Amygdala (tissue), 56 donors: ENCODE measurements at places on chromosomes 16 and 17.

DNA sequence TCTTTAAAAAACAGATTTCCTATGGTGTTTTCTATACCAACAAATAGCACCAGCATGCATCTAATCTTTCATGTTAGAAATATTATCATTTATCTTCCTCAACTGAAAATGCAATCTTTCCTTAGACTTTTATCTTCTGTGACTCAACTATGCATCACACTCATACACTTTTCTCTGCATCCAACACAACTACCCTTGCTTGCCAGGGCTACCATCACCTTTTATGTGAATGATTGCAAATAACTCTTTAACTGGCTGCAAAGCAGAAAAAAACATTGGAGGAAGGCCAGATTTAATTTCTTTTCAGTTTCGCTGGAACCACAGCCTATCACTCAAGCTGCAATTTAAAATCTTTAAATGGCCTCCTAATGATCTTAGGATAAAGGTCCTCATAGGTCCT is 212.9 kb downstream of the CDH8 start:
- no peak for DNase-seq

DNA sequence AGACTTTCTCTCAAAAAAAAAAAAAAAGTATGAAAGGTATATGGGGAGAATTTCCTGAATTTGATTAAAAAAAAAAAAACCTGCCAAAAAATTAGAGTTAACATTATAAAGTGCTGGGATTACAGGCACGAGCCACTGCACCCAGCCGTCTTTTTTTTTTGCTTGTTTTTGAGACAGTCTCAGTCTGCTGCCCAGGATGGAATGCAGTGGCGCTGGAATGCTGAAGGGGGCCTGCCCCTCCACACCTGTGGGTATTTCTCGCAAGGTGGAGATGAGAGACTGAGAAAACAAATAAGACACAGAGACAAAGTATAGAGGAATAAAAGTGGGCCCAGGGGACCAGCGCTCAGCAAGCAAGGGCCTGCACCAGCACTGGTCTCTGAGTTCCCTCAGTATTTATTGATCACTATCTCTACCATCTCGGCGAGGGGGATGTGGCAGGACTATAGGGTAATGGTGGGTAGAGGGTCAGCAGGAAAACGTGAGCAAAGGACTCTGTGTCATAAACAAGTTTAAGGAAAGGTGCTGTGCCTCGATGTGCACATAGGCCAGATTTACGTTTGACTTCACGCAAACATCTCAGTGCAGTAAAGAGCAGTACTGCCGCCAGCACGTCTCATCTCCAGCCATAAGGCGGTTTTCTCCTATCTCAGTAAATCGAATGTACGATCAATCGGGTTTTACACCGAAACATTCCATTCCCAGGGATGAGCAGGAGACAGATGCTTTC is 117.2 kb downstream of the GOSR1 start:
- DNase-seq: no peak

DNA sequence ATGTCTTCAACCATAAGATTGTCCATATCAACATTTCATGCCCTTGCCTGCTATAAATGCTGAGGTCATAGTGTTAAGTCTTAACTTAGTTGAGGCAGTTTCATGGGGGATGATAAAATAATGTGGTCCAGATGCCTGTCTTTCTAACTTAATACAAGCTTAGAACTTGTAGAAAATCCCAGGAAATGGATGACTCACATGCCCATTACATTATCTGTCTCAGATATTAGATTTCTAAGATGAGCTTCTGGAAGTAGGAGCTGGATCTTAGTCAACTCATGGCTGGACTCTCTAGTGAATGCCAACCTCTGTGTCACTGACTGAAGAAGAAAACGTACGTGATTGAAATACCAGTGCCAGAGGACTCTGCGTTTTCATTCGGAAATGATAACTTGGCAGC is 797.5 kb upstream of the EEF2KMT start:
- DNase-seq: no peak

DNA sequence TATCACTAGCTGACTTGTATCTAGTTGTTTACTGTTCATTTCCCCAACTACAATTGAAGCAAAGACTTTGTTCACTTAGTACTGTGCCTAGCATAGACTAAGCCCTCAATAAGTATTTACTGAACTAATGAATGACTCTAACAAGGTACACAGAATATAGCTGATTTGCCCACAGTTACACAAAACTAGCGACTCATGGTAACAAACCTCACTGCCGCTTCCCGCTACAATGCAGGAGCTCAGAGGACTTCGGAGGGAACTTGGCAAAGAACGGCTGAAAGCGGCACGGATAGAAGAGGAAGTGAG is 524 bp downstream of the EFTUD2 start:
- DNase-seq: no peak

- DNase-seq: no peak
Observed at GRCh38 chr17:80151333-80151732, 4.4 kb upstream of the EIF4A3 start.

- no peak for DNase-seq
Observed at GRCh38 chr16:27531186-27531585, 18.5 kb downstream of the GTF3C1 start.

- no peak for DNase-seq
Observed at GRCh38 chr17:48995304-48995973, 1.7 kb upstream of the IGF2BP1 start.

DNA sequence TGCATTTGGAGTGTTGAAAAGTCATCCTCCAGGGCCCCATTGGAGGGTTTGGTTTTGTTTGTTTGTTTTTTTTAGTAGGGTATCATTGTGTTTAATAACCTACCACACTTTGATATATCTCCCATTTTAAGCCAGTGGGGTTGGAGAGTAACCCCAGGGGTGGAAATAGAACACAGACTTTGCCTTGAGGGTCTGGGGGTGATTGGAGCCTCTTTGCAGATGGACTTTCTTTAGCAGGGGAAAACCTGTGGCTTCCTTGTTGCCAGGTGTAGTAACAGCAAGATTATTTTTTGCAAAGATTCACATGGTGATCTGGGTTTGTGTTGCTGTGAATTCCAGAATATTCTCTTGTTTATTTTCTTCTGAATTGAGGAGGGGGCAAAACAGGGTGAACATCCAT is 1.5 kb downstream of the ABCC1 start:
- DNase-seq: no peak

GRCh38 chr17:43911904-43912303 is 4.6 kb upstream of the MPP2 start:
- no peak for DNase-seq

DNA sequence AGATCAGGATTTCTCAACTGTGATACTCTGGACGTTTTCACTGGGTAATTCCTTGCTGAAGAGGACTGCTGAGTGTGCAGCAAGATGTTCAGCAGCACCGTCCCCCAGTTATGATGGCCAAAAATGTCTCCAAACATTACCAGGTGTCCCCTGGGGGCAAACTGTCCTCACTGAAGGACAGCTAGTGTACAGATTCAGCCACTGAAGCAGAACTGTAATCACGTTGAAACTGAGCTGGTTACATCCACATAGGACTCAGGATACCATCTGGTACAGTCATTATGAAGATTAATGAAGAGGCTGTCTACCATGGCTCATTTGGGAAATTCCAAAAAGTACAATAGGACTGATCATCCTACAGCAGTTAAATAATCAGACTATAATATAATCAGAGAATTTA is 43.3 kb upstream of the GINS3 start:
- no peak for DNase-seq

DNA sequence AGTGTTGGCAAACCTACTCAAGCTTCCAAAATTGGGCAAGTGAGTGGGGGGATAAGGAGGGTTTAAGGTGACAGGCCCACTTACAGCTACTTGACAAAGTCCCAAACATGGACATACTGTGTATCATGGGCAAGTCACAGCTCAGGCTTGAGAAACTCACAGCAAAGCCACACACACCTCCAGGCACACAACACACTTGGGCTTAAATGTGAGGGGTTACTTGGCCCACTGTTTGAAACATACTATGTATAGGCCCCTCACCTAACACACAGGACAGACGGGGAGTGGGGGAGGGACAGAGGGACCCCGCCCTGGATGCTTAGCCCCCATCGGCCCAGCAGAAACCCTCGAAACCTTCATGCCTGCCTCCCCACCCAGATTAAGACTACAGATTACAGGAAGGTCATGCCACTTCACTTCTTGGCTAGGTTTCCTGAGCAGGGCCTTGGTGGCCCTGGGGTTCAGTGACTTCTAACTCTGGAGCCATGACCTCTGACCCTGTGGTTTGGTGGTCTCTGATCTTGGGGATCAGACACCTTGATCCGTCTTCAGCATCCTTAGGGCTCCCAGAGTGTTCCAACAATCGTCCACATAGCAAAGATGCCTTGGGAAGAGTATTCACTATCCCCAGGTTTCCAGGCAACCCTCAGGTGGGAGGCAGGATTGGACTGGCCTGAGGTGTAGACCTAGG is 2.3 kb upstream of the SAMD14 start:
- DNase-seq: no peak
